Sciatic nerve (tissue), 2 donors: ENCODE measurements at places on chromosomes 13 and 19. TPM values are rescaled to one million over a fixed set of nuclear protein-coding genes. Genes with fewer than 3 reads are reported as not detected.

DNA sequence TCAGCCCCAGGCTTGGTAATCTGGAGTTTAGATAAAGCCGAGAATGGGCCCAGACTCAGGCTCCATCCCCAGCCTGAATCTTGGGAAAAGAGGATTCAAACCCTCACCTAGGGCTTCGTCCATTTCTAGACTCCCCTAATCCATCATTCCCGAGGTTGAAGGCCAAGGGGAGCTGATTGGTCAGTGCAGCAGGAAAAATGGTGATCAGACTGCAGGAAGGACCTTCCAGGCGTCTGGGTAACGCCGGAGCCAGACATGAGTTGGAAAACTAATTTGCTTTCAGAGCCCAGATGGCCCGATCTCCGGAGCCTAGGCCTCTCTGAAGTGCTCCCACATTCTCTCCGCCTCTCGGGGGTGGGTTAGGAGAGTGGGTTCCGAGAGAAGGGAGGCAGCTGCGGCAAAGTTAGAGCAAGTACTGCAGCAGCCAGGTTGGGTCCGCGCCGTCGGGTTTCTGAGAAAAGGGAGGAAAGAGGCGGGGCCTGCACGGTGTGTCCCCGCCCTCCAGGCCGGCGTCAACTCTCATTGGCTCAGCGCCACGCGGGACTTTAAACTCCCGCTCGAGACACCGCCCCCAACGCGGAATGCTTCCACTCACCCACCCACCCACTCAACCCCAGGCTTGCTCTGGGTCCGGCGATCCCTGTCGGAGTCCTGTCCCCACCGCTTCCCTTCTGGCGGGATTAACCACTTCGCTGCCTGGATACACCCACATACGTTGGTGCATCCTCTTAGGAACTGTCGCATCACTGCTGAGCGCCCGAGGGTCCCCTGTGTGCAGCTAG lies 788 bp upstream of the RTBDN start:
- no peak for DNase-seq

- DNase-seq: no peak
Measured at GRCh38 chr19:12202250-12202649, 39.4 kb downstream of the ZNF136 start.

The KASH5 gene
- total RNA-seq: not detected

The RBM26 gene
- total RNA-seq: 65.9 TPM

The SYCN gene
- total RNA-seq: not detected

DNA sequence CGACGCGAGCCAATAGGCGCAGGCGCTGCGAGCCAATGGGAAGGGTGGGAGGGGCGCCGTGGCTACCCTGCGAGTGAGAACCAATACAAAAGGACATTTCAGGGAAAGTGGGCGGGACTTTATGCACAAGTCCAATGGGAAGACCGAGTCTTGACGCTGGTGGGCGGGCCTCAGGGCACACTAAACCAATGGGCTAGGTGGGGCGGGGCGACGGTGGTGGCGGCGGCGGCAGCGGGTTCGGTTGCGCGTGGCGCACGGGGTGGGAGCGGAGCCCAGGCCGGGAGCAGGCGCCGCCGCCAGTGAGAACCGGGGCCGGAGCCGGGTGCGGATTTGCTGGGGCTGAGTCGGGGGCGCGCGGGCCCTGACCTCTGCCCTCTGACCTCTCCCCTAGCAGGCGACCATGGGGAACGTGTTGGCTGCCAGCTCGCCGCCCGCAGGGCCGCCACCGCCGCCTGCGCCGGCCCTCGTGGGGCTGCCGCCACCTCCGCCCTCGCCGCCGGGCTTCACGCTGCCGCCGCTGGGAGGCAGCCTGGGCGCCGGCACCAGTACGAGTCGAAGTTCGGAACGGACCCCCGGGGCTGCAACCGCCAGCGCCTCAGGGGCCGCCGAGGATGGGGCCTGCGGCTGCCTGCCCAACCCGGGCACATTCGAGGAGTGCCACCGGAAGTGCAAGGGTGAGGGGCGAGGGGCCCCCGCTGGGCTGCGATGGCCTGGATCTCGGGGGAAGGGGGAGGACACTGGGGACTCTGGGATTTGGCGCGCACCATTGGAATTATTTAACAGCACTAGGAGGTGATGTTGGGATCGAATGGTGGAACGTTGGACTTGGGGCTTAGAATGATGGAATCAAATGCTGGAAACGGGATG lies at the start of gene TOMM40:
Gene TOMM40, plus strand, starts transcription at position 239 of the 867 bp plus-strand sequence. Its CDS starts 162 bp downstream, at position 401.
- peak; percentile 100 for DNase-seq

- DNase-seq: no peak
Measured at GRCh38 chr13:21960108-21960507, 289.2 kb downstream of the FGF9 start.

DNA sequence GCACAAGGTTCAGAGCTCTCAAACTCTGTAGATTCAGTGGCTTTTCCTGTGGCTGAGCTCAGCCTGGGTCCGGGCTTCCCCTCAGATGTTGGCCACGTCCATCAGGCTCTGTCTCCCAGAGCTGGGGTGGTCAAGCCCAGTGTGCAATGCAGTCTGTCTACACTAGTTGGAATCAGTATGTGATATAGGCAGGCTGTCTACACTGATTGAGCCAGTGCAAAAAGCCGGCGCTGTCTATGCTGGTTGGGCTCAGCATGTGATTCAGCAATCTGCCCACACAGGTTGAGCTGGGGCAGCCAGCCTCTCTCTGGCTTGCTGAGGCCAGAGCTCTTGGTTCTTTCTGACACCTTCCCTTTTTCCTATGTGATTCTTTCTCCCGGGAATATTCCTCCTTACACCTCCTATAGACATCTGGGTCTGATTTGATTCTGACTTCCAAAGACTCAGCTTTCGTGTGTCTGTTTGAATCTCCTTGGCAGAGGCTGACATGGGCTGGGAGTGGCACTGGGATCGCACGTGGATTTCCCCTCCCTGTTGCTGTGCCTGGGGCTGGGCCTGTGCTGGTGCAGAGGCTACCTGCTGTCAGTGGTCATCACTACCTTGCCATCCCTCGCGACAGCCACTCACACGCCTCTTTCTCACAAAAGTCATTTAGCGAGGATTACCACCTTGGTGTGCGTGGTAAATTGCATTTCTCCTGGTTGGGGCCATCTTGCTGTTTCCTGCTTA lies 9.3 kb downstream of the CHST8 start:
- DNase-seq: no peak

DNA sequence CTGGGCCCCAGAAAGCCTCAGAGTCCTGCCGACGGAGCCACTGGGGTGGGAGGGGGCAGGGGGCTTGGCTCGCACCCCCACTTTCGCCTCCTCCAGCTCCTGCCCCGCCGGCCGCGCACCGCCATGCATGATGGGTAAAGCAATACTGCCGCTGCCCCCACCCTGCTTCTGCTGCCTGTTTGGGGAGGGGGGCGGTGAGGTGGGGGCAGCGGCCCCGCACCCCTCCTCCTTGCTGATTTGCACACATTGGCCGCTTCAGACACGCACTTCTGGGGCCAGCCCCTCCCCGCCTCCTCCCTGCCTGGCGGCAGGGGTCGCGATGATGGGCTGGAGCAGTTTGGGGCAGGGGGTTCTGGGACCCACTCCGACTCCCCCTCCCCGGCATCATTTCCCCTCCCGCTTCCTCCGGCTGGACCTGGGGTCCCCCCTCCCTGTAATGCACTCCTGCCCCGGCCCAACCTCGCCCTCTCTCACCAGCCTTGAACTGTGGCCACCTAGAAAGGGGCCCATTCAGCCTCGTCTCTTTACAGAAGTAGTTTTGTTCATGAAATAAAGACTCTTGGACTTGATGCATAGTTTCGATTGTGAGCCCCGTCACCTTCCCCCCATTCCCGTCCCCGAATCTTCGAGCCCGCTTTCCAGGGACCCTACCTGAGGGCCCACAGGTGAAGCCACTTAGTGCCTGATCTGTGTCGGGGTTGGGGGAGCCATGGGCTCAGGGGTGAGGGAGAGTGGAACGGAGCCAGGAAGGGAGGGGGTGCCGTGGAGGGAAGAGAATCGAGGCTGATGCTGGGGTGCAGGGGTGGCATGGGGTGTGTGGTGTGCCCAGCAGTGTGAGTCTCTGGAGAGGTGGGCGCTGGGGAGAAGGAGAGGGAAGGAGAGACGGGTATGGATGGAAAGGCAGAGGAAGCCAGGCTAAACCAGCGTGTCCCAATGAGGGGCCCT lies 1.4 kb upstream of the HPN start:
- DNase-seq: no peak

DNA sequence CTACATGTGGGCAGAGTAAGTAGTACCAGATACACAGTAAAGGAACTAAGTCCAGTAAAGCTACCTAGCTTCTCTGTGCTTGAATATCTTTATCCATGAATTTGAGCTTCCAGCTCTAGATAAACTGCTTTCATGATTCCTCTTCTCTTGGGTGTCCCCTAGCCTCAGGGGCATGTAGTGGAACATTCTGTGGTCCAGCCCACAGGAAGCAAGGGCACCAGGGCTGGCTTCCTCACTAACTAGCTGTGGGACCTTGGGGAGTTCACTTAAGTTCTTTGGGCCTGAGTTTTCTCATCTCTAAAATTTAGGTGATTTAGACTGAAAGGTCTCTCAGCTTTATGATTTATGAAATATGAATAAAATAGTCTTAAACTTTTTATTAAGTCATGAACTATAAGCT lies 185.7 kb downstream of the KATNAL1 start:
- no peak for DNase-seq

- DNase-seq: no peak
Measured at GRCh38 chr19:2976609-2977000, 759 bp upstream of the TLE6 start.

DNA sequence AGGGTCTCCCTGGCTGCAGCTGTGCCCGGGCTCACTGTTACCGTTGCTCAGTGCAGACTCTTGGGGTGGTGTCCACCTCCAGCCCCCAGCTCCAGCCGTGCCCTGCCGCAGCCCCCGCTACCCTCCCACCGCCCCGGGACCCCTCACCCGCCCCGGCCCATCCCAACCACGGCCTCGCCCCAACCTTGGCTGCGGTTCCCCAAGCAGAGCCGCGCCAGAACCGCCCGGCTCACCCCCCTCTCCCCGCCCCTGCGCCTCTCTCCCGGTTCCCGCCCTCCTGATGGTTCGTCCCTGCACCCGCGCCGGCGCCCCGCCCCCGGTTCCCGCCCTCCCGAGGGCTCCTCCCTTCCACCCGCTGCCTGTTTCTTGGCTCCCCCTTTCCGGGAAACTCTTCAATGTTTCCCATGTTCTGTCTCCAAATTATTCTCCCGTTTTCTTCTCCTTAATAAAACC lies 40.3 kb downstream of the ANKRD10 start:
- peak; percentile 94 for DNase-seq

- no peak for DNase-seq
Measured at GRCh38 chr13:34151885-34152284, 333.9 kb downstream of the RFC3 start.

GRCh38 chr13:34654647-34655046 lies 287.4 kb upstream of the NBEA start:
- DNase-seq: no peak

DNA sequence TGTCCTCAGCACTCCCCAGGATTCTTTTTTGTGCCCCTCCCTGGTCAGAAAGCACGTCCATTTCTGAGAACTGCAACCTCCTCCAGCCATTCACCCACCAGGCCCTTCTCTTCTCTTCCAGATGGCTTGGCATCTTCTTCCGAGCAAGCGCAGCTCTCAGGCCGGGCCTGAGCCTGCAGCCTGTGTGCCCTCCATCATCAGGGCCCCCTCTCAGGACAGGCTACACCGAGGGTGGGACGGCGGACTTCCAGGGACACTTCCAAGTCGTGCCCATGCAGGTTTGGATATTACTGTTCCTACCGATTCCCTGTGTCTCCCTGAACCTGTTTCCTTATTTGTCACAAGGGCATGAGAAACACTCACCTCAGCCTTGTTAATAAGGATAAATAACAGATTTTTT lies 28.4 kb downstream of the SOX1 start:
- no peak for DNase-seq

The HIF3A gene
- 55.0 TPM for total RNA-seq

- no peak for DNase-seq
Measured at GRCh38 chr19:2087621-2088100, 8.5 kb downstream of the MOB3A start.

GRCh38 chr19:12913851-12914690 lies 5.0 kb downstream of the SYCE2 start:
- DNase-seq: no peak

DNA sequence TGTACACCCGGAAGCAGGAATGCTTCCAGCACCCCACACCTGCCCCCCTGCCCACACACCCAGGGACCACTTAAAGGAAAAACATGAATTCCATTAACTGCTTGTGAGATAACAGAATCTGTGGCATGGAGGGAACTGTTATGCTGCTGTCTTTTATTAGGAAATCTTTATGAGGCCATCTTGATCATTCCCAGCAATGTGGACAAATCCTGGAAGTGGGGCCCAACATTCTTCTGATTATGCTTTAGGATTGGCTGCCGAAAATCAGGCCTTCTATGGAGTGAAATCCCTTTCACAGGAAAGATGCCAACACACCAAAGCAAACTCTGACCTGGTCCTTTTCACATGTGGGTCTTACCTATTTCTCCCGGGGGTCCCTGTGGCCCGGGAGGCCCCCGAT lies 114.5 kb downstream of the COL4A1 start:
- no peak for DNase-seq

- peak; percentile 10 for DNase-seq
Measured at GRCh38 chr13:111486801-111487200, 166.4 kb downstream of the TEX29 start.

DNA sequence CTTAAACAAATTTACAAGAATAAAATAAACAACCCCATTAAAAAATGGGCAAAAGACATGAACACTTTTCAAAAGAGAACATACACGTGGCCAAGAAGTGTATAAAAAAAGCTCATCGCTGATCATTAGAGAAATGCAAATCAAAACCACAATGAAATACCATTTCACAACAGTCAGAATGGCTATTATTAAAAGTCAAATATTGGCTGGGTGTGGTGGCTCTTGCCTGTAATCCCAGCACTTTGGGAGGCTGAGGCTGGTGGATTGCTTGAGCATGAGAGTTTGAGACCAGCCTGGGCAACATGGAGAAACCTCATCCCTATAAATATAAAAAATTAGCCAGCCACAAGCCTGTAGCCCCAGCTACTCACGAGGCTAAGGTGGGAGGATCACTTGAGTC lies 89.9 kb downstream of the UBL3 start:
- DNase-seq: no peak

The C3 gene
- 971 TPM for total RNA-seq

The TLE6 gene
- 4.4 TPM for total RNA-seq

- no peak for DNase-seq
Measured at GRCh38 chr13:45367358-45367757, 26.4 kb upstream of the TPT1 start.

- no peak for DNase-seq
Measured at GRCh38 chr13:72208112-72208645, 341.2 kb upstream of the DACH1 start.

The CALR3 gene
- not detected for total RNA-seq

DNA sequence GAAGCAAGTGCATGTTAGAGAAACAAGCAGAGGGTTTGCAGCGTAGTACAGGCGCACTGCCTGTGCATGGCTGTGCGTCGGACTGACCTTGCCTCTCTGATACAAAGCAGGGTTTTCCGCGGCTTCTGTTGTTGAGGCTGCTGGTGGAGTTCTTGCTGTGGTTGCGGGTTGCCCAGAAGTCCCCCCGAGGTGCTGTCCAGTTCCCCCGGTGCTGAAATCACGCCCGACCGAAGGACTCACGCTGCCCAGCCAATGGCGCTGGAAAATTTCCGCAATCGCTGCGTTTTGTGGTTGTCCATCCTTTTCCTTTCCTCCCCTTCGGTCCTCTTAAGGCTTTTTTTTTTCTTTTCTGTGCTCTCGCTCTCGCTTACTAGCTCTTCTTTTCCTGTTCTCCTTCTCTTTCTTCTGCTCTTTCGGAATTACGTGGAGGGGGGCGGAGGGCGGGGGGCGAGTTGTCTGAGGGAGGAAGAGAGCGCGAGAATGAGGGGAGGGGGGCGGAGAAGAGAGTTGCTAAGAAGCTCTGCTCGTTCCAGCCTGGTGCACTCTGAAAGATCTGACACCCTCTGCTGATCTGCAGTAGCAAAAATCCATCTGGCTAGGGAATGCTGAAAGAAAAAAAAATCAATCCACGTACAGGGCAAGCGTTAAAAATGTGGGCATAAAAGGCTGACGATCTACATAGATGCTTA lies at the start of gene SLITRK1:
Gene SLITRK1, minus strand, starts transcription at position 558 of the 689 bp plus-strand sequence. CDS start 967 bp downstream, outside the sequence.
- DNase-seq: peak; percentile 85
